CD4-positive, CD25-positive, alpha-beta regulatory T cell (primary cell): ENCODE measurements at places on chromosomes 7 and 10.

DNA sequence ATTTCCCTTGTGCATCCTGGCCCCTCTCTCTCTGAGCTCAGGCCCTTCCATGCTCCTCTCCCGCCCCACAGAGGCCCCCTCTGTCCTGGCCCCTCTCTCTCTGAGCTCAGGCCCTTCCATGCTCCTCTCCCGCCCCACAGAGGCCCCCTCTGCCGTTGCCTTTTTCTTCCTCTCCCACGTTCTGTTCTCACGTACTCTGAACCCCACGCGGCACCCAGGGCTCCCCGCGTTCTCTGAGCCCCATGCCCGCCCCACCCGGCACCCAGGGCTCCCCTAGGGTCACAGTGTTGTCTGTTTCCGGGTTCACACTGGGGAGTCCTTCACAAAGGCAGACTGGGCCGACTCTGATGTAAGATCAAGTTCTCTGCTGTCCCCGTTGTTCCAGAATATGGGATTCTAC, 336.8 kb downstream of the DNAJB6 start:
- DNase-seq, result no peak

DNA sequence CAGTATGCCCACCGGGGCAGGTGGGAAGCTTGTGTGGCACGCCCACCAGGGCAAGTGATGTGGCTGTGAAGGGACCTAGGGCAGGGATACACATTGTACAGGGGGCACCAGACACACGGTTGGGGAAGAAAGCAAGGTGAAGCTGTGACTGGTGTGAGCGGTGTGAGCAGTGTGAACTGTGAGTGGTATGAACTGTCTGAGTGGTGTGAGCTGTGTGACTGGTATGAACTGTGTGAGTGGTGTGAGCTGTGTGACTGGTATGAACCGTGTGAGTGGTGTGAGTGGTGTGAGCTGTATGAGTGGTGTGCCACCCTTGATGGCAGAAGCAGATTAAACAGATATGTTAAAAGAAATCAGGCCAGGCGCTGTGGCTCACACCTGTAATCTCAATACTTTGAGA, 48.1 kb downstream of the DPYSL4 start:
- no peak for DNase-seq

GRCh38 chr7:53596230-53596629, 560.8 kb downstream of the POM121L12 start:
- no peak for DNase-seq

DNA sequence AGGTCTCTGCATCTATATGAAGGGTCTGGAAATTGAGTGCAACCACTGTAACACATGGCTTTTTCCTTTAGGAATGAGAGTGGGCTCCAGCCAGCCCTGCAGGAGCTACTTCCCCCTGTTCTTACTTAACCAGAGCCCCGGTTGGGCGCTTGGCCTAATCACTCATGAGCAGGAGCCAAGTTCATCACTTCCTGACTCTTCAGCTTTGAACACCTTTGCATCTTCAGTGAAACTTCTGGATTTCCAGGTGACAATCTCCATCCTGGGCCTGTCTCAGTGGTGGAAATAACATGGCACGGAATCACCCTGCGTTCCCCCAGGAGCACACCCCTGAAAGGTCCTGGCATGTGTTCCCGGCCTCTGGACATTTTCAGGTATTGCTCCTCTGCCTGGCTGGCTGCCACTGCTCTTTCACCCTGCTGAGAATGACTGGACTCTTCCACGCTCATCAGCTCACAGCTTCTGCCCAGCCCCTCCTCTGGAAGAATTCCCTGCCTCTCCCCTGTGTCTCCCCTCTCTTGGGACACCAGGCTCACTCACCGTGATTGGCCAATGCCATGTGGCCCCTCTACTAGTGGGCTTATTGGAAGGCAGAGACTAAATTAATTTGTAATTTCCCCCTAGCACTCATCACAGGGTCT, 229.1 kb upstream of the GRB10 start:
- no peak for DNase-seq

- no peak for DNase-seq
These were observed at the start of gene STK31 for GRCh38 chr7:23710000-23710399. TSS of gene STK31 (plus strand) at chr7:23710219. CDS start at chr7:23710286, 67 bp downstream.
